ENCODE measurements at places on chromosomes 11 and 22. TPM values are rescaled to one million over a fixed set of nuclear protein-coding genes. Genes with fewer than 3 reads are reported as not detected.
A peak's percentile ranks its signal among the peaks of the same experiment; 100 is the strongest.

Gene NRGN
- total RNA-seq = not detected

Gene UCP3
- 777 TPM for total RNA-seq

Gene CEP57
- total RNA-seq = 17.6 TPM

Gene CCDC15
- total RNA-seq = 0.10 TPM

Gene OR6A2
- not detected for total RNA-seq

Gene CATSPER1
- not detected for total RNA-seq

DNA sequence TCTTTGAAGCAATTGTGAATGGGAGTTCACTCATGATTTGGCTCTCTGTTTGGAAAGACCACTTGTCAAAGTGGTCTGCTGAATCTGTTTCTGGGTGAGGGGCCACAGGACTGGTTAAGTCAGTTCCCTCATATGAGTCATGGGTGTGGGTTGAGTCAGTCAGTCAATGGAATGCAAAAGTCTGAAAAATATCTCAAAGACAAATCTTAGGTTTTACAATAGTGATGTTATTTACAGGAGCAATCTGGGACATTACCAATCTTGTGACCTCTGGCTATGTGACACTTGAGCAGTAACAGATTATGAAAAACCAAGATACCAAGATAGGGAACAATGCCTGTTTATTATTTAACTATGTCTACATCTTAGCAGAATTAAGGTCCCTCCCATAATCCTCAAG is 311.6 kb downstream of the AASDHPPT start:
- H3K27me3 ChIP-seq = no peaks in the 10 kb centered on the region
- H3K4me1 ChIP-seq = no peaks in the 10 kb centered on the region
- no peak for DNase-seq
- H3K36me3 ChIP-seq = no peaks in the 10 kb centered on the region

DNA sequence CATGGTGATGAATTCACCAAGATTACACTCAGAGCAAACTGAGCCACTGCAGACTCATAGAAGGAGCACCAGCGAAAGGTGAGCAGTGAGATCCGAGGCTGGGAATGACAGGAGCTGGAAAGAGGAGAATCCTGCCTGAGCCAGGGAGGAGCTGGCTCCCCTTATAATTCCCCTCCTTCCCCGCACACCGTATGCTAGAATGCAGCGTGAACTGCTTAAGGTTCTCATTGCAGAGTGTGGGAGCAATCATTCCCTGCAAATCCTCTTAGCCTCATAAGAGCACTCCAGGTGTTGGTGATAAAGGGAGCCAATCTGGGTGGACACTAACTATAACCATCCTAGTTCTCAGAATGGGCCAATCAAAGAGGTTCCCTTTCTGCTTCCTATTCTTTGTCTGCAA is 127.6 kb upstream of the TEAD1 start:
- no peaks in the 10 kb centered on the region for H3K36me3 ChIP-seq
- H3K4me1 ChIP-seq = no peaks in the 10 kb centered on the region
- no peak overlapping the region for H3K4me3 ChIP-seq
- DNase-seq = no peak

- no peaks in the 10 kb centered on the region for H3K36me3 ChIP-seq
- no peak overlapping the region for H3K27ac ChIP-seq
- H3K27me3 ChIP-seq = no peaks in the 10 kb centered on the region
- H3K4me3 ChIP-seq = no peak overlapping the region
- no peak for DNase-seq
Measured at GRCh38 chr11:72394416-72394815, 39.9 kb downstream of the CLPB start.

GRCh38 chr11:133811850-133812685 is 33.2 kb downstream of the SPATA19 start:
- no peaks in the 10 kb centered on the region for H3K27me3 ChIP-seq
- DNase-seq = no peak
- peaks cover 4% of the 10 kb centered on the region for H3K4me1 ChIP-seq
- H3K4me3 ChIP-seq = no peak overlapping the region
- H3K27ac ChIP-seq = no peak overlapping the region
- H3K36me3 ChIP-seq = no peaks in the 10 kb centered on the region

DNA sequence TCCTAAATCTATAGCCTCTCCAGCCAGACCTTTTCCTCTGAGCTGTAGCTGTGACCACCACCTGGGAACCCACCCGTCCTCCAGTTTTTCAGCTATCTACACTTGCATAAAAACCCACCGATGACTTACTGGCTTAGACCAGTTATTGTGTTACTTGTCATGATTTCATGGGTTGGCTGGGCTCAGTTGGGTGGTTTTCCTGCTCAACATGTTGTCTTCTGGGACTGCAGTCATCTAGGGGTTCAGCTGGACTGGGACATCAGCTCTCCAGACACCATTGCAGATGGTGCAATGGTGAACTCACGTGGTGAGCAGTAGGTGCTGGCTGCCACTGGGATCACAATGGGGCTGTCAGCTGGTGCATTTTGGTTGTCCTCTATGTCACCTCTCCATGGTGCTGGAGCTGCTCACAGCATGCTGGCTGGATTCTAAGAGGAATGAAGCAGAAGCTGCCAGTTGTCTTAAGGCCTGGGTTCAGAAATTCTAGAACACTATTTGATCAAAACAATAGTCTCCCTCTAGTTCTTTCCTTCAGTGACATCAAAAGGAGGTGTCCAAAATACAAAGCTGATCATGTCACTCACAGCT is 1.3 kb upstream of the SYT13 start:
- H3K27ac ChIP-seq = no peak overlapping the region
- H3K4me1 ChIP-seq = no peaks in the 10 kb centered on the region
- DNase-seq = no peak
- peaks cover 60% of the 10 kb centered on the region for H3K27me3 ChIP-seq
- no peak overlapping the region for H3K4me3 ChIP-seq

- peaks cover 7% of the 10 kb centered on the region for H3K27me3 ChIP-seq
- H3K4me1 ChIP-seq = peaks cover 12% of the 10 kb centered on the region
- H3K4me3 ChIP-seq = no peak overlapping the region
- DNase-seq = no peak
Measured at GRCh38 chr22:38346506-38346905, 29.3 kb upstream of the CSNK1E start.

DNA sequence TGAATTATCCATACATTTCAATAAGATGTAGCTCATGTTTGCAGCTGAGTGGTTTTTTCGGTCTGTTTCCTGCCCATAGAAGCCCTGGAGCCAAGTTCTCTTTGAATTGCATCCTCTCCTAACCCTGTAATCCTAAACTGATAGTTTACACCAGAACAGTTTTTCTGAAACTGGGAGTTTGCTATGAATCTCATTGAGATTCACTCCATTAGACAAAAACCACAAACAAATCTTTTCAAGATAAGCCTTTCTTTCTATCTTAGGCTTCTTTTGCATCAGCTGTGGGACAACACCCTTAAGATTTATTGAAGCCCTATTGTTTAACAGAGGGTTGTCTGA is 324.8 kb downstream of the DYNC2H1 start:
- H3K4me1 ChIP-seq = no peaks in the 10 kb centered on the region
- DNase-seq = no peak
- H3K27ac ChIP-seq = no peak overlapping the region
- no peaks in the 10 kb centered on the region for H3K36me3 ChIP-seq
- no peaks in the 10 kb centered on the region for H3K27me3 ChIP-seq

- peak overlapping the region; percentile 68 for H3K27ac ChIP-seq
- peaks cover 10% of the 10 kb centered on the region for H3K4me1 ChIP-seq
- peak overlapping the region; percentile 90 for H3K4me3 ChIP-seq
- no peaks in the 10 kb centered on the region for H3K36me3 ChIP-seq
Measured at GRCh38 chr22:17086296-17086695, 1.5 kb downstream of the IL17RA start.

- peak overlapping the region; percentile 99 for H3K27ac ChIP-seq
- H3K27me3 ChIP-seq = no peaks in the 10 kb centered on the region
- H3K4me3 ChIP-seq = peak overlapping the region; percentile 85
- no peaks in the 10 kb centered on the region for H3K36me3 ChIP-seq
Measured at GRCh38 chr22:37018815-37019308, 385 bp downstream of the TST start.

DNA sequence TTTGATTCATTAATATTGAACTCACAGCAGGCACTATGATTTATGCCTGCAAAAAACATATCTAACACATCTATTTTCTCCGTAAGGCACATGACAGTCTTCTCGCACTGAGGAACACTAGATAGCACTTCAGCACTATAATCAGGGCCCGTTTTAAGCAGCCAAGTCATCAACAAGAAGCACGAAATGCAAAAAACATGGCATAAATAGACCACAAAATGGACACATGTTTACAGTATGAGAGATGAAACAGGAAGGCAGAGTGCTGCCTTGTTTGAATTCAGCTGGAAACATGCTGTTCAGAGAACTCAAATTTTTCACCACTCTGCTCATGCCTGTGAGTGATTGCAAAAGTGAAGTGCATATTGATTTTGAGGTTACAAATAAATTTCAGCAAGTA is 205.8 kb upstream of the PDGFD start:
- no peak for DNase-seq
- H3K4me3 ChIP-seq = no peak overlapping the region
- H3K4me1 ChIP-seq = peaks cover 9% of the 10 kb centered on the region
- H3K27ac ChIP-seq = no peak overlapping the region
- H3K36me3 ChIP-seq = no peaks in the 10 kb centered on the region

- no peaks in the 10 kb centered on the region for H3K36me3 ChIP-seq
- H3K27me3 ChIP-seq = no peaks in the 10 kb centered on the region
- H3K27ac ChIP-seq = no peak overlapping the region
- H3K4me1 ChIP-seq = no peaks in the 10 kb centered on the region
- H3K4me3 ChIP-seq = no peak overlapping the region
- DNase-seq = no peak
Measured at GRCh38 chr22:27603800-27604144, 197.8 kb downstream of the MN1 start.

DNA sequence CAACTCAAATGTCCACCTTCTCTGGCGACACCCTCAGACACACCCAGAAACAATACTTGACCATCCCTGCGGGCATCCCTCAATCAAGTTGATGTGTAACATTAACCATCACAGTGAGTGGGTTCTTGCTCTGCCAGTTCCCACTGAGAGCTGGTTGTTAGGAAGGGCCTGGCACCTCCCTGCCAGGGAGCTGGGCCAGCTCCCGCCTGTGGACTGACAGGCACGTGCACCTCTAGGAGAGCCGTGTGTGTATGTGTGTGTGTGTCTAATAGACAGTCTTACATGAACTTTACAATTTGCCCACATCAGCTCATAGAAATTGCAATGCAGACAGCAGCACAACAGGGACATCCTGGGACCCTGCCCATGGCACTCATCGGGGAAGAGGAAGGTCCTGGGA is 298.7 kb downstream of the SHANK2 start:
- no peak overlapping the region for H3K4me3 ChIP-seq
- H3K27ac ChIP-seq = no peak overlapping the region
- no peaks in the 10 kb centered on the region for H3K36me3 ChIP-seq
- DNase-seq = no peak

- H3K4me1 ChIP-seq = no peaks in the 10 kb centered on the region
- no peak for DNase-seq
- H3K27ac ChIP-seq = no peak overlapping the region
- no peak overlapping the region for H3K4me3 ChIP-seq
- H3K36me3 ChIP-seq = no peaks in the 10 kb centered on the region
Measured at GRCh38 chr11:123391646-123392348, 38.3 kb upstream of the GRAMD1B start.

- H3K4me1 ChIP-seq = peaks cover 15% of the 10 kb centered on the region
- no peaks in the 10 kb centered on the region for H3K36me3 ChIP-seq
- no peak overlapping the region for H3K4me3 ChIP-seq
- no peak for DNase-seq
- H3K27me3 ChIP-seq = no peaks in the 10 kb centered on the region
Measured at GRCh38 chr11:86513138-86513537, 138.5 kb downstream of the CCDC81 start.

GRCh38 chr11:1202154-1202775 is 20.6 kb upstream of the MUC5B start:
- no peak overlapping the region for H3K27ac ChIP-seq
- DNase-seq = peak; percentile 10
- no peaks in the 10 kb centered on the region for H3K4me1 ChIP-seq
- no peak overlapping the region for H3K4me3 ChIP-seq
- H3K27me3 ChIP-seq = peaks cover 29% of the 10 kb centered on the region
- no peaks in the 10 kb centered on the region for H3K36me3 ChIP-seq

DNA sequence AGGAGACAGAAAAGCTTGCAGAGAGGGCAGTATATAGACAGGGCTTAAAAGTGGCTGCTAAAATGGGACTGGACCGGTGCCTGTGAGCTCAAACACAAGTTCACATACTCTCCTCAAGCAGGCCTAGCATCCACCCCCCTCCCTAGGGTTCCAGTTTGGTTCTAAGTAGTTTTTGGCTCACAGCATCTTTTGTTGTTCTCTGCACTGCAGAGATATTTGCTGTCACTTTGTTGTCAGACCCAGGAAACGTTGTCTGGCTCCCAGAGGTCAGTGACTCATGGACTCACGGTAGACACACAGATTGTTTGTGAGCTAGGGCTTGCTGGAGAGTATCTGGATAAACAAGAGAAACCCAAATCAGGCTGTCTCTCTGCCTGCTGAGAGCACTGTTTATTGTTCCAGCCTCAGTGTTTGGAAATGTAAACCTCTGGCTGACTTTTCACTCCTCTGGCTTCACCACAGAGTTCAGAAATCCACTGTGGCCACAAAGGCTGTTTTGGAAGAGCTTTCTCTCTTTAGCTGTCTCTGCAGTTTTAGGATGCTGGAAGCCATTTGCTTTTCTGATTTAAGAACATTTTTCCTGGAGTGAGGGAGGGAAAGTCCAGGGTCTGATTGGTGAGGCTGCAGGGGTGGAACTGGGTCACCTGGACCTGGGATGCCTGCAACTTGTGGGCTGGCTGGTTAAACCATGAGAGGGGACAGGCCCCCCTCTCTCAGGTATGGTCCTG is 303.7 kb upstream of the PLET1 start:
- H3K4me3 ChIP-seq = no peak overlapping the region
- H3K27ac ChIP-seq = peak overlapping the region; percentile 66
- no peaks in the 10 kb centered on the region for H3K27me3 ChIP-seq
- H3K36me3 ChIP-seq = no peaks in the 10 kb centered on the region

DNA sequence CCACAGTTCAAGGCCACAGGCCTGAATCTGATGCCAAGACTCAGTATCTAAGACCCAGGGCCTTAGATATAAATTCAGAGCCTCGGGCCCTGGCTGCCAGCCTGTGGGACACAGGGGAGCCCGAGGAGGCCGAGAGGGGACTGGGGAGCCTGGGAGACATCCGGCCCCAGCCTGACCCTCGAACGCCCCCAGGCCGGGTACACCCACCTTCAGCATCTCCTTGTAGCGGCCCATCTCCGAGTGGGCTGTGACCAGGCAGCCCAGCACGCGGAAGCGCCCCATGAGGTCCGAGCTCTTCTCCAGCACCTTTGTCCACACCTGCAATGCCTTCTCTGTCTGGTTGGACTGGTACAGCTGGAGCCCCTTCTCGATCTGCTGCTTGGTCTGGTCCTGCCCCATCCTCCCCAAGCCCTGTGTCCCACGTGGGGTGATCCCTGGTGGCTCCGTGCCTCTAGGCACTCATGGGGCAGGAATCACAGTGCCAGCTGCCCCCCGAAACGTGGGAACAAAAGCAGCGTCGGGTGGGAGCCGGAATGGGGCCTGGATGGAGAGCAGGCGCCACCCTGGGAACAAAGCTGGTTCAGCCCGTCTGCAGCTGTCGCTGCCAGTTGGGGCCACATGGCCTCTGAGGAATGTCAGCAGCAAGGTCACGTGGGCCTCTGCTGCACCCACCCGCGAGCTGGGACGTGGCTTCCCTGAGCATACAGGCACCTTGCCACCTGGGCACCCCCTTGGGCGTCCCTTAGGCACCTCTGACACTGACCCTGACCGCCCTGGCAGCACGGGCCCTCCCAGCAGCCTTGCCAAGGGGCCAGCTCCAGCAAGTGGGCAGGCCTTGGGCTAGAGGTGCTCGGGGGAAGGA is at the start of gene RAPSN:
TSS of gene RAPSN (minus strand) at position 571 of the 862 bp plus-strand sequence. CDS start at position 399, 172 bp downstream.
- peak within 1 kb of the TSS; percentile 86 for H3K27ac ChIP-seq
- peaks cover 10% of the 10 kb centered on the region for H3K4me1 ChIP-seq
- no peaks in the 10 kb centered on the region for H3K36me3 ChIP-seq

- DNase-seq = no peak
- no peaks in the 10 kb centered on the region for H3K36me3 ChIP-seq
- H3K4me1 ChIP-seq = no peaks in the 10 kb centered on the region
- H3K4me3 ChIP-seq = no peak overlapping the region
- no peaks in the 10 kb centered on the region for H3K27me3 ChIP-seq
Measured at GRCh38 chr11:74338963-74339362, 27.5 kb upstream of the P4HA3 start.

Measured in gastrocnemius medialis (tissue), 4 donors.